ENCODE measurements at places on chromosomes 2 and 18.

DNA sequence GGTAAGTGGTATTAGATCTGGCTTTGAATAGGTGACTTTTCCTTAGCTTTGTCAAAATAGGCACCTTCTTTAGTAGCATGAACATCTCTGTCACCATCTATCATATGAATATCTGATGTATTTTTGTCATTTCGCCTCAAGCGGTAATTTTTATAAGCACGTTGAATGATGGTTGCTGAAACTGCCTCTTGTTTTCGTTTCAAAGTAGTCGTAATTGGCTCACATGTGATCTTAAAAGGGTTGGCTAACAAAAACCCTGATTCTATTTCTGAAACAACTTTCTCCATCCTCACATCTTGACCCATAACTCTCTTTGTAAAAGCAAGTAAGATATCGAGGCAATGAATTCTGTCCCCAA lies 29.8 kb upstream of the SCN9A start:
- no peak for DNase-seq

DNA sequence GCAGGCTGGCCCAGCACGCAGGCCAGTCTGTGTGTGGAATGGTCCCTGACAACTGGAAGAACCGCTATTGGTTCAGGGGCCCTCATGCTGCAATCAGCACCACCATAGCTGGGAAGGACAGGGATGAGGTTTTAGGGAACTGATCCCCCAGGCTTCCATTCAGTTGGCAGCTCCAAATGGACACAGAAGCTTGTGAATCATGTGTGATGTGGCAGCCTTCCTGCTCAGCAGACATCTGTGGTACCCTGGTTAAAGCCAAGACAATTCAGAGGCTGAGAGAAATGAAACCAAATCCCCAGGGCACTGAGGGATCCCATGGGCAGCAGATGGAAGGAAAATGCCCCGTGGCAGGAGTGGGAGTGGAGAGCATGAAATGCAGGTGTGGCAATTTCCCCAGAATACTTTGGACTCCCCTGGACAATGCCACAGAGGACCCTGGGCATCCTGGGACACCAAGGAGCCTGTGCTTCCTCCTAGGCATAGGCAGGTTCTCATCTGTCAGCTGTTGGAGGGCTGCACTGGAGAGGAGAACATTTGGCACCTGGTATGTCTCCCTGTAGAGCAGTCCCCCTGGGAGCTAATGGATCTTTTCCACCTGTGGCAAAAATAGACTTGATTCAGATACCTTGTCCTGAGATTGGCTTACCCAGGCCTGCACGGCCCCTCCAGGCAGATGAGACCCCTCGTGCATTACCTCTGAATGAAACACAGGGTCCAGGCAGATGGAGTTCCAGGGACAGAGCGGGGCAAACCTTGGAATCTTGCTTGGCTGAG lies 162.2 kb upstream of the BCL2L11 start:
- DNase-seq, result no peak

DNA sequence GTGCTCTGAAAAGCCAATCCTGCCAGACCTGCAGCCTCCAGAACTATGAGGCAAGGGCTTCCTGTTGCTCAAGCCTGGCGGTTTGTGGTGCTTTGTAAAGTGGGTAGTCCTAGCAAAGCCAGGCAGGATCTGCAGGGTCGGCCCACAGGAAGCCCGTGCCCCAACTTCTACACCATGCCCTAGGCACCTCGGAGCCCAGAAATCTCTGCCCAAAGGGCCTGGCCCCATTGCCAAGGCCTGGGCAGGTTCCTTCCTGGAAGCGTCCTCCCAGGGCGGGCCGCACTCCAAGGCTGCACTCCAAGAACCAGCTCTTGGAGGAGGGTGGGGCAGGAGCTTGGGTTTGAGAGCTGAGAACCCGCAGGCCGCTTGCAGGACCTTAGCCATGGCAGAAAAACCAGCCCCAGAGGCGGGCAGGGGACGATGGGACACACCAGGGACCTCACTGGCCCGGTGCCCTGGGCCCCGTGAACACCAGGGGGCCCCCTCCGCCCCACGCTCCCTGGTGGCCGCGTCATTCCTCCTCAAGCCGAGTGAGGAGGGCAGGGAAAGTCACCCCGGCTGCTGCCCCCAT lies 37.2 kb upstream of the ID2 start:
- no peak for DNase-seq

DNA sequence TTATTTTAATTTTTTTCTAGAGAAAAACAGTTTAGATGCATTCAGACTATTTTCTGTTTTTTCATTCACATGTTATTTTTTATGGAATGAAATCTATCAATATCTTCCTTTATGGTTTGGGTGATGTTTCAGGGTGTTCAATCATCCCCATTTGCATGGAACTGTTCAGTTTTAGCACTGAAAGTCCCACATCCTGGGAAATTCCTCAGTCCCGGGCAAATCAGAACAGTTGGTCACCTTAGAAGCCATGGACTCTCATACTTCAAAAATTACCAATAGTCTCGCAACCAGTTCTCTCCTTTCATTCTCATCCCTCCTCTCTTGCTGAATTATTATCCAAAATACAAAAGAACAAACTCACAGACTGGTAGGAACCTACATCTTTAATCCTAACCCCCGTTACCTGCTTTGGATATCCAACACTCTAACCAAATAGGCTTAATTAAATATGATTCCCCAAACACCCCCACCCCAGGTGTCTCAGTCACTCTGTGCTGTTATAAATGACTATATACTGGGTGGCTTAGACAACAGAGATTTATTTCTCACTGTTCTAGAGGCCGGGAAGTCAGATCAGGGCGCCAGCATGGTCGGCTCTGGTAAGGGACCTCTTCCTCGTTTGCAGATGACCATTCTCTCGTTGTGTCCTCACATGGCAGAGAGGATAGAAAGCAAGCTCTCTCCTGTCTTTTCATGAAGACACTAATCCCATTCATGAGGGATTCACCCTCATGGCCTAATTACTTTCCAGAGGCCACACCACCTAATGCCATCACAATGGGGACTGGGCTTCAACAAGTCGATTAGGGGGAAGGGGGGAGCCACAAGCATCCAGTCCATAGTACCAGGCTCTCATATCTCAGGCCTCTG lies 57.7 kb upstream of the SLC1A4 start:
- no peak for DNase-seq

DNA sequence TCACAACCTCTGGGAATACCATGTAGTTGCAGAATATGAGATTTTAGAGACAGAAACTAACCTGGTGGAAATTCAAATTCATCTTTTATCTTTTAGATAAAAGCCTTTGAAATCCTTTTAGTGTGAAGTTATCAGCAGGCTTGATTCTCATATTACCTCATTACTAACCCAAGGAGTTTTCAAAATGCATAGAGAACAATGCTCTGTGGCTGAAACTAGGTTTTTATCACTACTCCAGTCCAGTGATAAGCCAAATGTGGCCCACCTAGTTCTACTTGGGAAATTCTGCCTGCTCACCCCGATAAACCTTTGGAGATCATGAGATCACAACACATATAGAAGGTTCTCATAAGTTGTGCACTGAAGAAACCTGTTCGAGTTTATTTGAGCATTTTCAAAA lies 121.7 kb downstream of the MMADHC start:
- no peak for DNase-seq

GRCh38 chr2:121638333-121638732 lies 10.9 kb downstream of the CLASP1 start:
- no peak for DNase-seq

DNA sequence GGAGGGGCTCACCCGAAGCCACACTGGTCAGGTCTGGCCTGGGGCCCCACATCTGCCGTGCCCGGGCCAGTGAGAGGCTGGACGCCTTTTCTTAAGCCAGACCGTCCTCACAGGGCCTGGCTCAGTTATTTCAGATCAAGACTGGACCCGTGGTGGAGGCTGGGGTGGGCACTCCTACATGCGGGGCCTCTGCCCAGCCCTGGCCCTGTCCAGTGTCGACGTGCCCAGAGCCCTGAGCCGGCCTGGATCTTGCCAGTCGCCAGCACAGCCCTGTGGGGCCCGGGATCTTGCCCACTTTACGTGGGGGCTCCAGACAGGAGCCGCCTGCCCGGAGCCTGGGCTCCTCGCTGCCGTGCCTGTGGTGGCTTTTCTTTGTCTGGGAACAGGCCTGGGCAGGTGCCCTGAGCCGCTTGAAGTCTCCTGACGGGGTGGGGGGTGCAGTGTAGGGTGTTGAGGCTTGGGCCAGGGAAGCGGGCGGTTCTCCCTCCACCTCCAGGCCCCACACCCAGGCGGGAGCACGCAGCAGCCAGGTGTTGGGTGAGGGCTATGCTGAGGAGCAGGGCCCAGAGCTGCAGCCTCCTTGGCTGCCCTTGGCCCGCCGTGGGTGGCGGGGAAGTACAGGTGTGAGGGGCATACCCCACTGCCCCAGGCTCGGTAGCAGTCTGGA lies 6.0 kb downstream of the GPC1 start:
- DNase-seq, result no peak

DNA sequence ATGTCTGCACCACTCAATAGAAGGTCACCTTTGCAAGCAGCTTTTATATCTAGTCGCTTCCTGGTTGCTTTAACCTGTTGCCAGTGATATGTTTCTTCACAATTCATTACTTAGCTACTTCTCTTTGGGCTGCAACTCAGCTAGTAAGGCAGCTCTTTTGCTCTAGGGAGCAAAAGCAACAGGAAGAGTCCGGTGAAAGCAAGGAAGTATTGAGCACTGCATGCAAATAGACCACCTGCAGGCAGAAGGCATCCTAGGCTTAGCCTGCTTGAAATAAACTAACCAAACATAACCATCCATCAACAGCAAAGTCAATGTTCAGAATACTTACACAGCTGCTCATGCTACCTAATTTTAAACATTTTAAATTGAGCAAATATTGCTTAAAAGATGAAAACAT lies 529.2 kb upstream of the LINC00305 start:
- no peak for DNase-seq

- DNase-seq, result peak; percentile 30
Measured at GRCh38 chr2:8424997-8425900, 256.6 kb upstream of the ID2 start.

DNA sequence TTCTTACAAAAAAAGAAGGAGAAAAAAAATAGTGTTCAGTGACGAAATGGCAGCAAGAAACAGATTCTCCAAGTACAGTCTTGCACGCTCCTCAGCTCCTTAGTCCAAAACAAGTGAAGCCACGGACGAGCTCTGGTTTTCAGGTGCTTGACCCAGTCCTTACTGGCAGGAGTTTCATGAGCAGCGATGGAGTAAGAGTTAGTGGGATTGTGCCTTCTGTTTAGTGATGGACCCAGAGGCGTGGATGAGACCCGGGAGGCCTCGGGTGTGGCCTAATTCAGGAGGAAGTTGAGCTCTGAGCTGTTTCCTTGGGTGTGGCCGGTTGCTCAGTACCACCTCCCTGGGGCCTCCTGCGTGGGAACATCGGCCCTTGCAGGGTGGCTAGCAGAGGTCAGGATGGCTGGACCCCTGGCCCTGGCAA lies 52.0 kb downstream of the KIF5C start:
- peak; percentile 53 for DNase-seq

DNA sequence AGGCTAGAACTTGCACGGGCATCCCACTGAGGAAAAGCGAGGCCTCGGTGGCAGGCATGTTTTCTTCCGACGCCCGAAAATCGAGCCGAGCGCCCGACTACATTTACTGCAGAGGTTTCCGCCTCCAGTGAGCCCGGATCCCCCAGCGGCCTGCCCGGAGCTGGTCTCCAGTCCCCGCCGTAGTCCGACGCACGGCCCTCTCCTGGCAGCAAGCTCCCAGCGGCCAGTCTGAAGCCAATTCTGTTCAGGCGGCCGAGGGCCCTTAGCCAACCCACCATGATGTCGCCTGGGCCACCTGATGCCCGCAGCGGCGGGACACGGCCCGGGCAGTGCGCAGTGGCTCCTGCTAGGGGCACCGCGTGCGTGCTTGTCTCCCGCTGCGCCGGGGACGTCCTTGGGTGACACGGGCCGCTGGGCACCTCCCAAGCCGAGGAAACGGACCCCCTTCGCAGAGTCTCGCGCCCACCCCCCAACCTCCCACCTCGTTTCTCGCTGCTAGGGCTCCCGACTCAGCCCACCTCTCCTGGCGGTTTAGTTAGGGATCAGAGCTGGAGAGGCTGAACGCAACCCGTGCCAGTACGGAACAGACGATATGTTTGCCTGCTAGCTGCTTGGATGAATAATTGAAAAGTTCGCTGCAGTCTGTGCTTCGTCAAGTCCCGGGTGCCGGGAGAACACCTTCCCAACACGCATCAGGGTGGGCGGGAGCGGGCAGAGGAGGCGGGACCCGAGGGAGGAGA lies 5.3 kb downstream of the ONECUT2 start:
- DNase-seq, result no peak

GRCh38 chr18:55249550-55249949 lies 290.3 kb upstream of the CCDC68 start:
- DNase-seq, result no peak

DNA sequence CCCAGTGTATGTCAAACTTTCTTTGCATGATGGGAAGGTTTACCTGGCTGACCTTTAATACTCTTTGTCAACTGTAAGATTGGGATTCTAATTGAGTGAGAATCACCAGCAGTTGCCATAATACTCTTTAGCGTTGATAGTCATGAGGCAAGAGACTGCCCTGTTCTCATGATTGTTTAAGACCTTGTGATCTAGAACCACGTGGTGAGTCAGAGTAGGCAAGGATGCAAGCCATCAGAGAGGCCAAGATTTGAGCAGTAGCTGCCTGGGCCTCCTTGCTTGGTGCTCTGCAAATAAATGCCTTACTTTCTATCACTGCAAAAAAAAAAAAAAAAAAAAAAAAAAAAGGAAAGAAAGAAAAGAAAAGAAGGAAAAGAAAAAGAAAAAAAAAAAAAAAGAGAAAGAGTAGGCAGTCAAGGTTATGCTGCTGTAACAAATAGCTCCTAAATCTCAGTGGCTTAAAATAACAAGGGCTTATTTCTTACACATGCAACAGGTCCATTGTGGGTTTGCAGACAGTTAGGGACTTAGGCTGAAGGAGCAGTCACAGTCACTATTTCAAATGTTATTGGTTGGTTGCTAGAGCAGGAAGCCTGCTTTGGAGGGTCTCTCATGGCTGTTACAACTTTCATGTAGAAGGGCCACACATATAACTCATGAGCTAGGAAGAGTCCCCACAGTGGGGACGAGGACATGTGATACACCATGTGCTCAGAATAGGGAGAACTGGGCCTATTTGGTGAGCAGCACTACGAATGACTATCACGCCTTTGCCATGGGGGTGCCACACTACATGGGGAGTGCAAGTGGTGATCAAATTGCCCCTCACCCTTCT lies 21.7 kb downstream of the IL1R2 start:
- no peak for DNase-seq

GRCh38 chr2:190308031-190308430 lies 11.6 kb downstream of the HIBCH start:
- DNase-seq, result no peak

DNA sequence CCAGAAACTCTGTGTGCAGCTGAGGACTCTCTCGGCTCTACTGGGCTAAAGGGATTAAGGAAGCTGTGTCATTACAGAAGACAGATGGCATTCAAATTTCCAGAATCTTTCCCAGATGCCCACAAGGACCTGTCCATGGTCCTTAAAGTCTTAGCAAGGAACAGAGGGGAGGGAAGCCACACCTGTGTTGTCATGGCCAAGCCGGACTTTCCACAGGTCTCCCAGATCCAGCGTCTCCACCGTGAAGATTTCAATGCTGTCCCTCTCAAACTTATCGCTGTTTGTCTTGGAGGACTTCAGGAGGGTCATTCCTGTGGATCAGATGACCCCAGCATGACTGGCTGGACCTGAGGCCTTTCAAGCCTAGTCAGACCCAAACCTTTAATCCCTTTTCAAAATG lies 114.5 kb downstream of the LOXHD1 start:
- DNase-seq, result no peak
